Stimulated activated CD4-positive, alpha-beta T cell treated with anti-CD3 and anti-CD28 coated beads, Interleukin-1b, Interleukin-23, amount 100 ng/mL, for 4 hours (primary cell): ENCODE measurements at places on chromosomes 2 and 18.

GRCh38 chr18:55452123-55452611 is 135.8 kb downstream of the TCF4 start:
- DNase-seq: no peak

- no peak for DNase-seq
Measured at GRCh38 chr2:233758141-233758540, 1.9 kb upstream of the UGT1A1 start.

GRCh38 chr2:217909156-217909820 is 93.5 kb downstream of the TNS1 start:
- DNase-seq: no peak

GRCh38 chr2:43701111-43701510 is 24.9 kb upstream of the C1GALT1C1L start:
- DNase-seq: no peak

- no peak for DNase-seq
Measured at GRCh38 chr2:104432991-104433390, 420.9 kb upstream of the POU3F3 start.

GRCh38 chr2:219291394-219291793 is 12.2 kb downstream of the DNAJB2 start:
- no peak for DNase-seq
